ENCODE measurements at places on chromosomes 3 and 15.

- DNase-seq = no peak
These were observed 13.4 kb upstream of the HCN4 start for GRCh38 chr15:73382115-73382514.

- DNase-seq = peak; percentile 93
These were observed 614.8 kb downstream of the ZIC1 start for GRCh38 chr3:148023994-148024393.

- DNase-seq = no peak
These were observed 34.2 kb downstream of the HMCES start for GRCh38 chr3:129312671-129313414.

GRCh38 chr15:54564166-54564565 lies 585.9 kb downstream of the UNC13C start:
- no peak for DNase-seq

GRCh38 chr3:97979610-97980009 lies 7.4 kb upstream of the RIOX2 start:
- no peak for DNase-seq

DNA sequence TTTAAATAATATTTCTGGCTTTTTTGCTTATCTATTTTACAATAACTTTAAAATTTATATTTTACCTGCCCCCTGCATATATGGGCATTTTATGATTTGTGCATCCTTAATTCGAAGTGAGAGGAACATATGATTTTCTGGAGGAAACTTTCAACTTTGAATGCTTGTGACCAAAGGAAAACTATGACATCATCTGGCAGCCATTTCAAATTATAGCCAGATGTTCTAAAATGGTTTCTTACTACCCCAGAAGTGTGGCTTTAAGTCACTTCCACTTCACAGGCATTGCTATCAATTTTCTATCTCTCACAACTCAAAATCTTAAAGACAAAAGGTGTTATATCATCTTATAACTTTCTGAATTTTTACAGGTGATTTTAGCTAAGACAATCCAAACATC lies 508.8 kb downstream of the RBMS3 start:
- no peak for DNase-seq

GRCh38 chr3:137807998-137808397 lies 43.9 kb downstream of the SOX14 start:
- DNase-seq = no peak

- DNase-seq = no peak
These were observed 1.2 kb downstream of the SHISA5 start for GRCh38 chr3:48502728-48503168.

- DNase-seq = no peak
These were observed 24.8 kb upstream of the SHISA5 start for GRCh38 chr3:48528754-48529153.

DNA sequence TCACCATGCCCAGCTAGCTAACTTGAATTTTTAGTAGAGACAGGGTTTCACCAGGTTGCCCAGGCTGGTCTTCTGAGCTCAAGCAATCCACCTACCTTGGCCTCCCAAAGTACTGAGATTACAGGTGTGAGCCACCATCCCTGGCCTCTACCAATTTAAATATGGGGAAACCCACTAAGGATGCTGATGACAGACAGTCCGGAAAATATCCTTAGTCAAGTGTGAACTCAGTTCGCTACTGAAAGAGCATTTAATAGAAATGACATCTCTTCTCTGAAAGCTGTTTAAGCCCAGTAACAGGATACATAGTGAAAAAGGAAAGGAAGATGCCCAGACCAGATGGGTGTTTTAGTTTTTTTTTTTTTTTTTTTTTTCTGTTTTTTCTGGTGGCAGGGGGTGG lies 7.7 kb upstream of the GRAMD2A start:
- DNase-seq = no peak

DNA sequence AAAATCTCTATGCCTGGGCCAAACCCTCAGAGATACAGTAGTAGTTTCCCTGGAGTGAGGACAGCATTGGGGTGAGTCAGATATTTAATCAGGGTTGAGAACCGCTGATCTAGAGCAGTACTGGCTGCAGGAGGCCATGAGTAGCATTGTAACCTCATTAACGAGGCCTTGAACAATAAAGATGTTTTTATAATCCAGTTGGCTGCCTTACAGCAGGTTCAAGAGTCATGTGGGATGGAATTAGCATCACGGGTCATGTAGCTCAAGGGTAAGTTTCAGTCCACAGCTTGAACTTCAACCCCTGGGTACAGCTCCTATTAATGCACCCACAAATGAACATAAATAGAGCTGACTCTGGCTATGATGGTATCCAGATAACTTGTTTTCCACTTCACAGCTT lies 5.1 kb downstream of the HPS3 start:
- peak; percentile 57 for DNase-seq

Data from brain microvascular endothelial cell (primary cell).